ENCODE measurements at places on chromosomes 7 and 10.

DNA sequence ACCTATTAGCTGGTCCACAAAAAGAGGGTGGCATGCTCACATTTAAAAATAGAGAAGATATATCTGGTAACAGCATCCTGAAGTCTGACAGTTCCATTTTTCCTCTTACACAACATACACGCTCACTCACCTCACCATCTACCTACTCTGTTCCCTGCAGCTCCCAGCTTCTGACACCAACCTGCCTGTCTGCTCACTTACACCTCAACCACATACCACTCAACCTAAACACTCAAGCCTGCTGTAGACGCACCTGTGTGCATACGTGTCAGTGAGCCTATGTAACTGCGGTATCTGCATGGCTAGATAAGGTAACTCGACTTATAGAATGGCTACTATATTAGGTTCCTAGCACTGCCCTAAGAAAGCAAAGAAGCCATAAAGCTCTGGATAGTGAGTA, 174.9 kb downstream of the DGKI start:
- DNase-seq: no peak

DNA sequence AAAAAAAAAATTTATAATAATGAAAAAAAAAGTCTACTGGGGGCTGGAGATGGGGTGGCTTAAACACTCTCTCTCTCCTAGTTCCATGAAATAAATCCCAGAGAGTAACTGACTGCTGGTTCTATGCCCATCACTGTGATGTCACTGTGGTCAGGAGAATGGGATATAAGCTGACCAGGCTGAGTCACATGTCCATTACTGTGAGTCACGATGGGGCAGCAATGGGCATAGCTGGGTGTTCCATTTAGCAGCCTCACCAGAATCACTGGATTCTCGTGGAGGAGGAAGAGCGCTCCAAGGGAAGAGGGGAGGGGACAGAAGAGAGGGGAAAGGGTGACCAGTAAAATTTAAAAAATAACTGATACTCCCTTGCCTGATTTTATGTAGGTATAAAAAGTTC, 37.1 kb downstream of the MASTL start:
- DNase-seq: no peak

GRCh38 chr10:75718991-75719390, 287.6 kb downstream of the LRMDA start:
- DNase-seq: no peak

DNA sequence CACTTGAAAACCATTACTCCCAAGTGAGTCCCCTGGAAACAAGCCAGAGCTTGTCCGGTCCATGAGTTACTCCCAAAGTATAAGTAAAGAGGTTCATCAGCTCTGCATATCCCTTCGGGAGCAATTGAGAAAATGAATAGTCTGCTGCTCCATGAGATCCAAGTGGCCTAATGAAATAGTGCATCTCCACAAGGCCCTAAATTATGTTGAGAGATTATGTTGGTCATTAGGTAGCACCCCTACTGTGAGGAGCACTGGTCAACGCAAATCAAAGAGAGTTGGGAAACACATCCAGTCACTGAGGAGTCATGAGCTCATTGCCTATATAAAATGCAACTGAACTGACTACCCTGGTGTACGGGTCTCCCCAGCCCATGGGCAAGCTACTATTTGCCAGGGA, 205.5 kb upstream of the AOAH start:
- no peak for DNase-seq

DNA sequence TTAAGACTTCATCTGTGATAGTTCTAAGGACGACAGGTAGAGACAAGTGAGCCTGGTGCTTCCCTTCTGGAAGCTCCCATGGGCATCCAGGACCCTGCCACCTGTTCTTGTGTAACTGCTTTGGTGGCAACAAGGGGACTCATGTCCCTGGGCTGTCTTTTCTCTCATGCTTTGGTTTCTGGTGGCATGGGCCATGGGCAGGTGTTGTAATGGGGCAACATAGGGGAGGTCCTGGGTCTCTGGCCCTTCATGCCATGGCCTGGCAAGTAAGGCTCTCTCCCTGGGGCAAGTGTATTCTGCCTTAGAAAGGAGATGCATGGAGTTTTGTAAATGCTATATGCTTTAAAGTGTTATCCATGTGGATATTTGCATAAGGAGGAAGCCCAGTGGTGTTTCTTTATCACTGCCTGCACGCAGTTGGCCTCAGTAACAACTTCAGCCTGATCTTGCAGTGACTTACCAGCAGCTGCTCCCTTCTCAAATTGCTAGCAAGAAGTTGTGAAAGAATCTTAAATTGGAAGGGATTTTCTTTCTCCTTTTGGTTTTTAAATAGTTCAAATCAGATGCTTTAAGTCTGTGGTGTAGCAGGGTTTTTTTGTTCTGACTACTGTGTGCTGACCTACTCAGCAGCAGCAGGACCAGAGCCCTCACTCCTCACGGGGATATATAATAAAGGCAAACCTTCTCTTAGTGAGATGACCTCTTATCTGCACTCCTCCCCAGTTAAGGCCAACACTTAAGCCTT, 39.9 kb downstream of the OGDH start:
- no peak for DNase-seq

DNA sequence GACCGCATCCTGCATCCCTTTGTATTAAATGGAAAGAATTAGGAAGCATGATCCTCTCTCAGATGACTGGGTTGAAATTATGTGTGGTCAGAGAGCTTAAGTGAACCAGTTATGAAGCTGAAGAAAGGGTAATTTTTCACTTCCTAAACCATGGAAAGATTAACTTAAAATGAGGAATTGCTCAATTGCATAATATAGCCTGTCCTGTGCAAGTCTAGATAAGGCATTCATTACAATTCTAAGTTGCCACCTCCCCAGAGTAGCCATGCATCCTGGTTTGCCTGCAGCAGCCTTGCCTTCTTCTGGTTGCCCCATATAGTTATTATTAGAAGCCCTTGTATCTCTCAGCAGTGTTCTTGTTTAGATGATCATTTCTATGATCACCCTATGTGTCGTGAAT, 45.3 kb downstream of the STARD3NL start:
- no peak for DNase-seq

GRCh38 chr7:146606628-146607027, 490.0 kb downstream of the CNTNAP2 start:
- no peak for DNase-seq

DNA sequence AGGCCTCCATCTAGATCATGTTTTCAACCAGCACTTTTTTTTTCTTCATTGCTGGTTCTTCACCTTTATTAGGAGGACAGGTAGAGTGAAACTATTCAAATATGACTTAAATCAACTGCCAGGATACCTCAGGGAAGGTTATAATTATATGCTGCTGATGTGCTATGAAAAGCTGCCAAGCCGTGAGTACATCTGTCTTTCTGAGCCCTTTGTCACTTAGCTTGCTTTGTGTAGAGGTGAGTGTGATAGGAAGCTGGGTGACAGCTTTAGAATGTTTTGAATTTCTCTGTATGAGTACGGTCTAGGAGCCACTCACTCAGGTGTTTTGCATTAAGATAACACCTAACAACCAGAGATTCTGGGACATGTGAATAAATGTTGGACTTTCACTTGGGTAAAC, 365.2 kb downstream of the OTUD1 start:
- DNase-seq: no peak

DNA sequence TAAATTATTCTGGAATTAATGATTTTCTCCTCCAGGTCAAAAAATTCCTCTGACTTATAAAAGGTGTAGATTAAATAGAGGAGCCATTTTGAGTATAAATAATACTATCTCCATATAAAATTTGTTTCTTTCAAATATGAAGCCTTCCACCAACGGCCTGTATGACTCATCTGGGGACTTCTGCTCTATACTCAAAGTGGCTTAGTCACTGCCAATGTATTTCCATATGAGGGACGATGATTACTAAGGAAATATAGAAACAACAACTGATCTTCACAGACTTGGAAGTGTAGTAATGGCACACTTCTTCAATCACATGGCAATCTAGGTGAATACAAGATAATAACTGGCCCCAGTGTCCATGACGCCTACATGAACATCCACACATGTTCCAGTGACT, 335.6 kb upstream of the HGF start:
- DNase-seq: no peak

GRCh38 chr7:2838873-2839578, 5.1 kb downstream of the GNA12 start:
- no peak for DNase-seq

Data from activated naive CD4-positive, alpha-beta T cell (primary cell).